ENCODE measurements at places on chromosomes 1 and 21.

DNA sequence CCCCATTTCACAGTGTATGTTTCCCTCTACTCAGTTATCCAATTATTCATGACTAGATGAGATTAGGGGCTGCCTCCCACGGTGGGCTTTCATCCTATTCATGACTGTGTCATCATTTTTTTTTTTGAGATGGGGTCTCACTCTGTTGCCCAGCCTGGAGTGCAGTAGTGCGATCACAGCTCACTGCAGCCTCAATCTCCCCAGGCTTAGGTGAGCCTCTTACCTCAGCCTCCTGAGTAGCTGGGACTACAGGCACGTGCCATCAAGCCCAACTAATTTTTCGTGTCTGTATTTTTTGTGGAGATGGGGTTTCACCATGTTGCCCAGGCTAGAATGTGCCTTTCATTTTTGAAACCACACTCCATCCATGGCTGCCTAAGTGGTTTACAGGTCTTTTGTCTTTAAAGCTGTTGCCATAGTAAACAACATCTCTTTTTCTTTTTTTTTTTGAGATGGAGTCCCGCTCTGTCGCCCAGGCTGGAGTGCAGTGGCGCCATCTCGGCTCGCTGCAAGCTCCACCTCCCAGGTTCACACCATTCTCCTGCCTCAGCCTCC is 60.0 kb downstream of the PIK3CD start:
- DNase-seq, result no peak

- DNase-seq, result no peak
These were observed 45.1 kb downstream of the DPT start for GRCh38 chr1:168683871-168684270.

DNA sequence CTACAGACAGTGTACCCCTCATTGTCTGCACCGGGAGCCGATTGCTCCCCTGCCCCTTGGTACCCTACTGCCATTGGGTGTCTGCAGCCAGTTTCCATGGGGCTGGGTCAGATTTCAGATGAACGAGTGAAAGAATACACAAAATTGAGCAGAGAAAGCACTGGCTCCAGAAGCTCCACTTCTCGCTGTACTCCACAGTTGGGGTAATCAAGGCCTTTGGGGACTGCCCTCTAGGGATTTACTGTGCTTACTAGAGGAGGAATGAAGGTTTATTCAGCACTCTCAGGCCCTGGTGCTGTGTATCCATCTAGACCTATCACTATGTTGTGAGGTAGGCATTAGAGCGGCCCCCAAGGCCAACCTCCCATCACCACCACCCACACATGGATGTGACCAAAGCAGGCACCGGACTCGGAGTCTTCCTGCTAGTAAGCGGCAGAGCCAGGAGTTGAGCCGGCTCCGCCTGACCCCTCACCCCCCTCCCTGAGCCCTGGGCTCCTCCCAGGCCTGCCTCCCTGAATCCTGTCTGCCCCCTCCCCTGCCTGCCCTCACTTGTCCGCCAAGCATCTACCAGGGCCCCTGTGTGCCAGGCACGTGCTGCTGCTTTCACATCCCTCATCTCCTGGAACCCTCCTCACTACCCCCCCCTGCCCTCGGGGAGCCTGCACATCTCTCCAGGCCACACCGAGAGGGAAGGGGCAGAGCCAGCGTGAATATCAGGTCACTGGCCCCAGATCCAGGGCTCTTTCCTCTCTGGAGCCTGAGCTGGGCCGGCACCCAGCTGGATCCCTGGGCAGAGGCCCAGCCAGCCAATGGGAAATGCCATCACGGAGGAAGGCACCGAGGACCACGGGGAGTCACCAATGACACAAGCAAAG is 23.3 kb downstream of the KCNN3 start:
- no peak for DNase-seq

DNA sequence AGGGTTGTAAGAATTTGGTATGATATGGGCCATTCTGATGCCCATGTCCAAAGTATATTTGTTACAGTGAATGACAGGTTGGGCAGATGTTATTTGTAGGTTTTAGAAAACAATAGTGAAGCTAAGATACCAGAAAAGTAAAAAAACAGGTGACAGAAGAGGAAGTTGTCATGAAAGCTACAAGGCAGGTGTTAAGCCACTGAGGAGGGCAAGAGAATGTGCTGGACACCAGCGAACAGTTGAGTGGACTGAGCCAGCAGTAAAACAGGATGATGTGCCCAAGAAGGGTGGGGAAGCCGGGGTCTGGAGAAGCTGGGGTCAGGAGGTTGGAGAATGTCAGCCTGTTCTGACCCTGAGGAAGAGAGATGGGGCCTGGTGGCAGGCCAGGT is 83.3 kb downstream of the DTL start:
- no peak for DNase-seq

DNA sequence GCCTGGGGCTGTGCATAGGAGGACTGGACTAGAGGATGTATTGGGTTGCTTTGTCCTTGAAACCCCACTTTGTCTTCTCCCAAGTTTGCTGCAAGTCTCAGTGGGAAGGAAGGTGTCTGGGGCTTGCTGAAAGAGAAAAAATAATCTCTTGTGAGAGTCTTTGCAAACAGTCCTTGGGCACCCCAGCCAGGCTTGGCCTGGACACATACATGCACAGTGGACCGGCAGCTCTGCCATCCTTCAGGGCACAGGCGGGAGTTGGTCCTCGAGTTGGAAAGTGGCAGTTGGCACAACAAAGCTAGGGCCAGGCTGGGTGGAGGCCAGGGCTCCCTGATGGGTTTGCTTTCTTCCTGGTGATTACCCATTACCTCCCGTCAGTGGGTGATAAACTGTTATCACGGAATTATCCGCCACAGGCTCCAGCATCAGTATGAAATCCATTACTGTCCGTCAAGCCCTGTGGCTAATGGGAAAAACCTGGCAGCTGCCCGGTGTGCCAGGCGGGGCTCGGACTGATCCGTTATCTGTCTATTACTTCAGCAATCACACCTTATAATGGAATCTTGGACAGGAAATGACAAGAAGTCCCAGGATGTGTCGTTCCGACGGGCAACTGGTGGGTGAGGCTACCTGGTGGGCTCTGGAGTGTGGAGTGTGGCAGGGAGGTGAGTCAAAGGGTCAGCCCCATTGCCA is 265.7 kb downstream of the GRIK3 start:
- peak; percentile 91 for DNase-seq

DNA sequence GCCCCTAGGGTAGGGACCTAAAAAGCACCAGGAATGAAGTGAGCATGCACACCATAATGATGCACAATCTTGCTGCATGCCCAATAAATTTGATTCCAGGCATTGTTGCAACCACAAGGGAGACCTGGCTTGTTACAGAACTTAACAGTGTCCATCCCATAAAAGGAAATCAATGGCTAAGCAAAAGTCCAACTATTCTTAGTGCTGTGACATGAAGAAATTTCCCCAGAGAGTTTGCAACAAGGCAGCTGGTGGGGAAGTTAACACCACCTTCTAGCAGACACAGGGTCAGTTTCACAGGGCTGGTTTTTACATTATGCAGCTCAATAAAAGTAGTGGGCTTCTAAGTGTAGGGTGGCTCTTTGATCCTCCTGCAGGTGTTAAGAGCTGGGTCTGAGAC is 221.1 kb downstream of the KCNJ6 start:
- no peak for DNase-seq

DNA sequence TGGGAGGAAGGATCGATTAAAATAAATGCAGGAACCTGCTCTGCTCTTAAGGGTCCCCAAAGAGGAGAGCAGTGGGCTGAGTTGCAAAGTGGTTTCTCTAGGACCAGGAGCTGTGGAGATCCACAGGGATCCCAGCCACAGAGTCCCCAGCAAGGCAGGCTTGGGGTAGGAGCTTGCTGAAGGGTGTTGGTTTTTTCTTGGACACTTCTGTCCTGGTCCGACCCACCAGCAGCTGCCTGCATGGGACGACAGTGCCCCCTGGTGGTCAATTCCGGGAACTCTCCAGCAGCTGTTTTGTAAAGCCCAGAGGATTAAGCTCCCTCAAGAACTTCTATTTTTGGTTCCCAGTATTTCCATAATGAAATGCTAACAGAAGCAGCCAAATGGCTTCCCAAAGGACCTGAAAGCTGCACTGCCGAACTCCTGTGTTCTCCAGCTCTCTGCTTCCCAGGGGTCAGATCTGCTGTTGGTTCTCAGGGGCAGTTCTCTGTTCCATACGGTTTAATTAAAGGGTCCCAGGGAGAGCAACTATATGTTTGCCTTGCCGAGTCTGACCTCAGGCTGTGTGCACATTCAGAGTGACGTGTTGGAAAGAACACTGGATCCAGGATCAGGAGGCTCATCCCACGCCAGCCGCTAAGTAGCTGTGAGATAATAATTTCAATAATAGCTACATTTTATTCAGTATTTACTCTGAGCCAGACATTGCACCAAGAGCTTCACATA is 23.2 kb downstream of the NENF start:
- peak; percentile 77 for DNase-seq

GRCh38 chr1:167678422-167678821 is 43.4 kb upstream of the MPZL1 start:
- DNase-seq, result no peak

DNA sequence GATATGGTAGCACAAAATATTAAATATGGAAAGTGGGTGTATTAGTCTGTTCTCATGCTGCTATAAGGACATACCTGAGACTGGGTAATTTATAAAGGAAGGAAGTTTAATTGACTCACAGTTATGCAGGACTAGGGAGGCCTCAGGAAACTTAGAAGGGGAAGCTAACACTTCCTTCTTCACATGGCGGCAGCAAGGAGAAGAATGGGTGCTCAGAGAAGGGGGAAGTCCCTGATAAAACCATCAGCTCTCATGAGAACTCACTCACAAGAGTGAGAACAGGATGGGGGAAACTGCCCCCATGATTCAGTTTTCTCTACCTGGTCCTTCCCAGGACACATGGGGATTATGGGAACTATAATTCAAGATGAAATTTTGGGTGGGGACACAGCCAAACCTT is 15.8 kb upstream of the BACE2 start:
- DNase-seq, result no peak

- DNase-seq, result no peak
These were observed 86.8 kb downstream of the WLS start for GRCh38 chr1:68145418-68146126.

GRCh38 chr1:97053268-97053667 is 331.7 kb downstream of the PTBP2 start:
- DNase-seq, result no peak

GRCh38 chr1:46558141-46558963 is 6.9 kb upstream of the KNCN start:
- DNase-seq, result peak; percentile 30

GRCh38 chr1:211828584-211829342 is 1.8 kb downstream of the LPGAT1 start:
- no peak for DNase-seq

- DNase-seq, result no peak
These were observed 362.3 kb upstream of the VAMP3 start for GRCh38 chr1:7408771-7409150.

- no peak for DNase-seq
These were observed 9.2 kb upstream of the TNFRSF1B start for GRCh38 chr1:12157366-12158231.

DNA sequence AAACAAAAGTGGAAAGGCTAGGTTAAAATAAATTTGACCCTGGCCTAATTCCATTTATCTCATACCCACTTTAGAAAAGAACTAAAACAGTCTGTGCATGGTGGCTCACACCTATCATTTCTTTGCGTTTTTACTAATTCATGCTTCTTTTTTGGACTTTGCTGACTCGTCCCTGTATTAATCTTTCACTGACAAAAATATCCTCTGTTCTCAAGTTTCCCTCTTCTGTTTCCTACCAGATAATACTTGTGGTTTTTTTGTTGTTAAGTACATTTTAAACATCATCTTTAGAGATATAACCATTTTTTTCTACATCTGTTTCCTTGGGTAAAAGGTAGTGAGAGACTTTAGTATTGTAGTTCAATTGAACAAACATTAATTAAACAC is 11.5 kb downstream of the CNST start:
- DNase-seq, result no peak

DNA sequence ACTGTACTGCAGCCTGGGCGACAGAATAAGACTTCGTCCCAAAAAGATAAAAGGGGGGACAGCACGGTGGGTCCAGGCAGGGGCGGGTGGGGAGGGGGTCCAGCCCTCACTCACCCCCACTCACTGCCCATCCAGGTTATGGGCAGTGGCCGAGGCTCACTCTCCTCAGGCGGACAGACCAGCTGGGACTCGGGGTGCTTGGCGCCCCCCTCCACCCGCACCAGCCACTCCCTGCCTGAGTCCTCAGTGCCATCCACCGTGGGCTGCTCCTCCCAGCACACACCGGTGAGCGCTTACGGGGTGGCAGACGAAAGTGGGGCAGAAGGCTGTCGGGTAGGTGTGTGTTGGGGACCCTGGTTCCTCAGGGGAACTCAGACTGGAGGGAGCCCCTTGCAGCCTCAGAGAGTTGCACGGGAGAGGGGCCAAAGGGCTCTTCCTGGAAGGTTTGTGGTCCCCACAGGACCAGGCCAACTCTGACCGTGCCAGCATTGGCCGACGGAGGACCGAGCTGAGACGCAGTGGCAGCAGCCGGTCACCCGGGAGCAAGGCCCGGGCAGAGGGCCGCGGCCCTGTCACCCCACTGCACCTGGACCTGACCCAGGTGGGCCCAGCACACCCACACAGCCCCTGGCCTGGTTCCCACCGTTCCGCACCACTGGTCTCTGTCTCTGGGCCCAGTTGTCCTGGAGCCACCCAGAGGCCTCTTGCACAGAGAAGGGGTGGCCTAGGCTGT is 6.6 kb downstream of the PLEKHN1 start:
- DNase-seq, result no peak

DNA sequence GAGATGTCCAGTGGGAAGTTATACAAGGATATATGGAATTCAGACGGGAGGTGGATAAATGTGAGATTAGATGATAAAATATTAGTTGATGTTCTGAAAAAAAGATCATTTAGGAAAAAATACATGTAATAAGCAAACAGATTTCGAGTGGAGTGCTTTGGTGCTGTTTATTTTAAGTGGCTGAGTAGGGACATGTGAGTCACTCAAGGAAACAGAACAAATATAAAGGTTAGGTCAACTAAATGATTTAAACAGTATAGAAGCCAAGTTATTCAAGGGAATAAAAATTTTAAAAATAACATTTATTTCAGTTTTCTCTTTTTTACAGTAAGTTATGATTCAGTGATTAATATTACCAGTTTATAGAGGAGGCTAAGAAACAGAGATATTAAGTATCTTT is 1046.7 kb upstream of the B3GALT2 start:
- no peak for DNase-seq

DNA sequence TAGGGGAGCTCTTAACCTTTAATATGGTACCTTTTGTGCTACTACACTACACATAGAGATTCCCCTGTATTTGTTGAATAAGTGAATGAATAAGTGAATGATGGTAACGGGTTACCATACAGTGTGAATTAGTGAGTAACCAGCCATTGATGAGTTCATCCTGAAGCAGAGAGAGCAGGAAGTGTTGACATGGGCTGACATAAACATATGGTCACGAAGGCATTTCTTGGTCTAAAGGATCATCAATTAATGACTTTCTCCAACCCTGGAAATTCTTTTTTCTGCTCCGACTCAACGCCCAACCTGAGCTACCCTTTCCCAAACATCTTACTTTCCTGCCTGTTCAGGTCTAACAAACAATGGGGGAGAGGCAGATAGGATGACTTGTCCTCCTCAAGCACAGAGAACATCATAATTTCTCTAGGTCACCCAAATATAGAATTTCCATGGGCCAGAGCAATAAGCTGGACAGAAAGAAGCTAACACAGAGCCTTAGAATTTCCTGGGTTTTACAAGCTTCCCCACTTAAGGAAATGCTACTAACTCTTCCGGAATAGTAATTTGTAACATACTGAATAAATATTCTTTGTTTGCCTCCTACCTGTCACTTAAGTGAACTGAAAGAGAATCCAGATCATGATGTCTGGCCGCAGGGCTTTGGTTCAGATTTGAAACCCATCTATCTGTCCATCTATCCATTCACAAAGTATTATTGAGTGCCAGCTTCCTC is 114.7 kb upstream of the NGF start:
- DNase-seq, result no peak
